ENCODE measurements at places on chromosomes 6 and 20.

DNA sequence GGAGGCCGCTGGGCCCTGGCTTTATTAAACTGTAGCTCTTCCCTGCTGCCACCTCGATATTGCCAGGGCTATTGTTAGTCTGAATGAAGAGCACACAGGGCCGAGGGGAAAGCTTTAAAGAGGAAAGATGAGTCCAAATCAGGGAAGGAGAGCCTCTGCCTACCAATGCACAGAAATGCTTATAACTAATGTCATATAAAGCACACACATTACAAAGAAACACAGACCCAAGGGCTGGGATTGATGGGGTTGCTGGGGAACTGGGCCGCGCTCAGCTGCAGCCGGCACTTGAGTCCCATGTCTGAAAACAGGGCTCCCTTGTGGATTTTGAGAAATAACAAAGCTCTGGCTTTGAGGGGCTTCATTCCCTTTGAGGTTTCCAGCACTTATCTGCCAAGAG lies 232.6 kb downstream of the CD83 start:
- DNase-seq = no peak

DNA sequence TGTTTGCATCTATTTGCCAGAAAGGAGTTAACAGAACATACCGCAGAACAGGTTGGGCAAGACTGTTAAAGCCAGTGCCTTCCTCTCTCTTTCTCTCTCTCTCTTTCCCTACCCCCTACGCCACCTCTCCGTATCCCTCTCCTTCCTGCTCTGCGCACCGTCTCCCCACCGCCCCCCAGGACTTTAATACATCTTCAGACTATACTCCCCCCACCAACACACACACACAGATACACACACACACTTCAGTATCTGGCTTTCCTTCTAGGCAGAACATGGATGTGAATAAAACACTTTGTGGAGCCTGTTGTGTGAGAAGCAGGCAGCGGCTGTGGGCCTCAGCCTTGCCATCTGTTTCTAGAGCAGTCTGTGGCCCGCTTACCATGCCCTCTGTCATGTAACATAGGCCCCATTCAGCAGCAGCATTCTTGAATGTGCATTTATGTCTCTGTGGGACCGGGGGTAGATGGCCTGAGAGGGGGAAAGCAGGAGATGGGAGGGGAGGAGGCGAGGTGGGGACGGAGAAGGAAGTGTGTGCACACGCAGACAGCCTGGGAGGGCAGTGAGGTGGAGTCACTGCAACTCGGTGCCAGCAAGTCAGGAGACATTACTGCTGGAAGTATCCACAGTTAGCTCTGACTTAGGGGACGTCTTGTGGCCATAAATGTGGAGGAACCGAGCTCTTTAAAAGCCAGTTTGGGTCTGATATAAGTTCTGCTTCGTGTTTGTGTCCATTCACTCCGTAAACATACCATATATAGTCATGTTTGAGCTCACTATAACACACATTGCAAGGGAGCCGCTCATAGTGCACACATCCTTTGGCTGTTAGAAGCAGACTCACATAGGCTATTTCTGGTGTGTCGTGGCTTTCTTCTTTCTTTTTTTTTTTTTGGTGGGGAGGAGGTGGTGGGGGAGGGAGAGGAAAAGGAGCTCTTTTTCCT lies 38.4 kb downstream of the RREB1 start:
- peak; percentile 79 for DNase-seq

DNA sequence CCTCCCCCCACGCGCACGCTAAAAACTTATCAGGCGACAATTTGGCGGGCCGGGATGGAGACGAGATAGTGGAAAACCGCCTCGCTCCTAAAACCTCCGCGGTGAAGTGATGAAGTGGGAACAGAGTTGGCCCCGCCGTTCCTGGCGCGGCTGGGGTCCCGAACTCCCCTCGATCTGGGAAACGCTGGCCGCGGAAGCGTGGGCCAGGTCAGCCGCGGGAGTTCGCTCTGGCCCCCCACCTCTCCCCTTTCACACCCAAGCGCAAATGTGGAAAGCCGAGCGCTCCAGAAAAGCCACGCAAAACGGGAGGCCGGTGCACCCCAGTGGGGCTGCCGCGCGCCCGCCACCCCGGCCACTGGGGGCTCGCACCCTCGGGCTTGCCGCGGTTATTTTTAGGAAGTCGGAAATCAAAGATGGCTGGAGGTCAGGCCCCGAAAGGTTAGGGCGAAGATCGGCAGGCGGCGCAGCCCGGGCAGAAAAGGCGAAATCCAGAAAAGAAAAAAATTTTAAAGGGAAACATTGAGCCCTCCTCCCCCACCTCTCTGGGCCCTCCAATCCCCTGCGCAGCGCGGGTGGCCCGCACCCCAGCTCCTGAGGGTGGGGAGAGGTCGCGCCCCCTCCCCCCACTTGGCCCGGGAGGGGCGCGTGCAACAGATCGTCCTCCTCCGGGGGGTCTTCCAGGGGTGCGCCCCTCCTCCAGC lies 1.0 kb downstream of the SALL4 start:
- peak; percentile 38 for DNase-seq

DNA sequence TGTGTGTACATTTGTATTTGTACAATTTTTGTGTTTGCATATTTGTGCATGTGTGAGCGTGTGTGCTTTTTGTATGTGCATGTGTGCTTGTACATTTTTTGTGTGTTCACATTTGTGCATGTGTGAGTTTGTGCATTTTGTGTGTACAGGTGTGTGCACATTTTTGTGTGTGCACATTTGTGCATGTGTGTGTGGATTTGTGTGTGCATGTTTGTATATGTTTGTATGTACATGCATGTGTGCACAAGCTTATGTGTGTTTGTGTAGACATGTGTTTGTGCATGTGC lies 28.9 kb downstream of the PRR18 start:
- no peak for DNase-seq

DNA sequence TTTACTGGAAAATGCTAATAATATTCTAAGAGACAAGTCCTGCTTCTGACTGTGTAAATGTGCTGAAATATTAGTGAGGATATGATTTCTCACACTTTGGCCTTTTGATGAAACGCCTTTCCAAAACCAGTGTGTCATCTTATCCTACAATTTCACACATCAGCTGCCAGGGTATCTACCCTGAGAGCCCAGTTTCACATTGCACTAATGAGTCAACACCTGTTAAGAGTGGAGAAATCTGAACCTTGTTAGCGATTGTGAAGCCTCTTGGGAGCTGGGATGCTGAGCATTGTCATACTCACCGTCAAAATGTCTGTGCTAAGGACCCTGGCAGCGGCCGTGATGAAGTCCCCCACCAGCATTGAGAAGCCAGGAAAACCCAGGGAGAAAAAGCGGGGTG lies 166.0 kb downstream of the RALGAPA2 start:
- DNase-seq = no peak

DNA sequence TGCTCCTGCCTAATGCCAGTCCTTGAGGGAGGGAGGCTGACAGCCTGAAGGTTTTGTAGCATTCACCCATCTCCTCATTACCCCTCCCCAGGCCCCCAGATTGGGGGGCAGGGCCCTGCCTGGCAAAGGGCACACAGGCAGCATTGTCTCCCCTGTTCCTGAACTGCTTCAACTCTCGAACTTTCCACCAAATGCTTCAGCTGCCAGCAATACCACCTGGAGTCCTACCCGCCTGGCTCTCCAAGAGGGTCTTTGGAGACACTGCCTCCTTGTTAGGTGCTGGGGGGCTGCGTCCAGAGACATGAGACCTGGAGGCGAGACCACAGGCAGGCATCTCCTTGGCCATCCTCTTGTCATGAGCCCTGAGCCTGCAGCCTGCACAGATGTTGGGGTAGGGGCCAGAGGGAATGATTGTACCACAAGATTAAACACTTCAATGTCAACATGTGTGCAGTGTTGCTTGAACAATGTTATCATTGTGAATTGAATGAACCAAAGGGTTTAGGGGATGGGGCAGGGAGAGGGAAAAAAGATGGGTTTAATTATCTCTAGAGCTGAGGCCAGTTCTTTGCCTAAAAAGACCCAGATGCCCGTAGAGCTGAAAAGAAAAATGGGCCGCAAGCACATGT lies 25.0 kb downstream of the BMP7 start:
- no peak for DNase-seq

DNA sequence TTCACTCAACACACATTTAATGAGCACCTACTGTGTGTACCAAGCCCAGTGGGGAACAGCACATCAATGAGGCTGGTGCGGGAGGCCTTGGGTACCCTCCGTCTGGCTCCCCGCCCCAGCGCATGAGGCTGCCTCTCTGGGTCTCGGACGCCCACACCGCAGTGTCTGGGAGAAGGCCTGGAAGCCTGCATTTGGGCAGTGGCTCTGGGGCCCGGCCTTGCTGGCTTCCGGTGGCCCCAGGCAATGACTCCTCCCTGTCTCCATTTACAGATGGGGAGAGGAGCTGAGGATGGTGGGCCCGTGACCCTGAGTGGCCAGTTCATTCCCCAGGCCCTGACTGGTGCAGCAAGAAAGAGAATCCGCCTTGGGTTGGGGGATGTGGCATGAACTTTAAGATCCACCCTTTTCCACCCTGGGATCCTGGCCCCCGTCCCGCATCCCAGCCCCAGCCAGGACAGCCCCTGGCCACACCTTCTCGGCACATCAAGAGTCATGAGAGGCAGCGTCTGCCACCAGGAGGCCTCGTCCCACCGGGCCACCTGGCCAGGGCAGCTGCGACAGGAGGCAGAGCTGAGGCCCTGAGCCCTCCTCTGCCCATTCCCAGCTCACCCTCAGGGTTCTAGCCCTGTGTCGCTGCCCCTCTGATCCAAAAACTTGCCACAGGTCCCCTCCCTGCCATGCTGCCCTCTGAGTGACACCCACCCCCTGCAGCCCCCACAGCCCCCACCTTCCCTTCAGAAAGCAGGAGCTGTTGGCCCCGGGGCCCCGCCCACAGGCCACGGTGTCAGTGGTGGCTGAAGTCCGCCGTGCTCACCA lies 17.5 kb upstream of the MRGBP start:
- DNase-seq = no peak

DNA sequence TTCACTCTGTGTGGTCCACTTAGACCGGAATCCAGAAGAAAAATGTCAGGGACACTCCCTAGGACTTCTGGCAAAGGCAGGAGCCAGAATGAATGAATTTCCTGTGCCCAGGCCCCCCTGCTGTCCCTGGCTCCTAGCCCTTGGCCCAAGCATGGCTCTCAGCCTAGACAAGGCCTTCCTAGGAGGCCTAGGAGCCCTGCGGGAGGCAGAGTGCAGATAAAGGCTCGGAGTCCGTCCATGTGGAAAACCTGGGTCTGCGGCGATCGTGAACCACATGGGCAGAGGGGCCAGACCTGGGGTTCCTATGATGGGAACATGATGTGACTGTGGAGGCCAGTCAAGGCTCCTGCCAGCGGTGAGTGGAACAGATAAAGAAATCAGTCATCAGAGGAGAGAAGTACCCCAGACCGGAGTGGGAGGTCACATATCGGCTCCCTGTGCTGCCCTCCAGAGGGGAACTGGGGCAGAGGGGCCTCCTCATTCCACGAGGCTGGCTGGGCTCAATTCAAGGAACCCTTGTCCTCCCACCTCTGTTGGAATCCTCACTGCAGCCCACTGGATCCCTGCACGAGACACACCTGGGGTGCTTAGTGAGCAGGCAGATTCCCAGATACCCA lies 5.9 kb upstream of the VSTM2L start:
- no peak for DNase-seq

DNA sequence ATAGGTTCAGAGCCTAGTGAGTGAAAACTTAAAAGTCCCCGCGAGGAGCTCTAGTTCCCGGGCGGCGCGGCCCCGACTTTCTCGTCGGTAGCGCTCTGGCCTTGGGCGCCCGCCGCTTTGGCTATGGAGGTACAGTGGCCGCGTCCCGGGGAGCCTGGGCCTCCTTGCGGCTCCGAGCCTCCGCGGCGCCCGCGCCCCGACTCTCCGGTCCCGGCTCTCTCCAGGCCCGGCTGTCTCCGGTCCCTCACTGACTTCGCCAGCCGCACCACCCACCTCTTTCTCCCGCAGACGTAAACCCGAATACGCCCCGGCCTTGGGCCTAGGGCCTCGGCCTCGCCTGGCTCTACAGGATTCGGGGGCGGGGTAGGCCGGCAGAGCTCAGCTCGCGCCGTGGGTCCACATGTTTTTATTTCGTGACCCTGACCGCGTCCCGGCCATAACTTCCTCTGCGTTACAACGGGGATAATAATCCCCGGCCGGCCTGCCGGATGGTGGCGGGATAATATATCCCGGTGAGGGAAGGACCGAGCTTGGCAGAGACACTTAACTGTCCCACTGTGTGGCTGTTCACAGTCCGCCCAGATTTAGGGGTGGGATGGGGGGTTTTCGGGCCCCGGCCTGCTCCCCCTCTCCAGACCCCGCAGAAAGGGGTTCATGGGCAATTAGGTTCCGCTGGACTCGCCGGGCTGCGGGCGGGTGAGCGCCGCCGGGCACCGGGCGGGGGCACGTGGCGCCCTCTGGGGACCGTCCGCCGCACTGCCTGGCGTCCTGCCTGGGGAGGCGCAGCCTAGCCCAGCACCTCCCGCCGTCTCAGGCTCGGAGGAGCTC lies 10.0 kb upstream of the TBX18 start:
- peak; percentile 85 for DNase-seq

- DNase-seq = no peak
These were observed 13.1 kb downstream of the FAM184A start for GRCh38 chr6:119065382-119065781.

- no peak for DNase-seq
These were observed 121.1 kb downstream of the GMDS start for GRCh38 chr6:2124260-2124709.

Data from GM23248 (cell line).